ENCODE measurements at places on chromosomes 5 and 9.
A peak's percentile ranks its signal among the peaks of the same experiment; 100 is the strongest.

DNA sequence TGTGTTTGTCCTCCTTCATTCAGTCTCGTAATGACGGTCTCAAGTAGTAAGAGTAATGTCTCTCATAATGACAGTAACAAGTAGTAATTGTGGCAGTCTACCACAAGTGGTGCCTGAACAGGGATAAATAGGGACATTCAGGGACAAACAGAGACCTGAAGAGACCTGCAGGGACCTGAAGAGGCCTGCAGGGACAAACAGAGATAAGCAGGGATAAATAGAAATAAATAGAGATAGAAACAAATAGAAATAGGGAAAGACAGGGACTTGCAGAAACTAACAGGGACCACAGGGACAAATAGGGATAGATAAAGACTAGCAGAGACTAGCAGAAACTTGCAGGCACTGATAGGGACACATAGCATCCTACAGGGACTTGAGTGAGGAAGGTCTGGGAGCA lies 7.9 kb downstream of the UGT3A2 start:
- no peak for DNase-seq

- DNase-seq, result no peak
Measured at GRCh38 chr9:8627976-8628679, 828.5 kb upstream of the DMAC1 start.

- no peak for DNase-seq
Measured at GRCh38 chr5:95252801-95253200, 32.1 kb downstream of the MCTP1 start.

DNA sequence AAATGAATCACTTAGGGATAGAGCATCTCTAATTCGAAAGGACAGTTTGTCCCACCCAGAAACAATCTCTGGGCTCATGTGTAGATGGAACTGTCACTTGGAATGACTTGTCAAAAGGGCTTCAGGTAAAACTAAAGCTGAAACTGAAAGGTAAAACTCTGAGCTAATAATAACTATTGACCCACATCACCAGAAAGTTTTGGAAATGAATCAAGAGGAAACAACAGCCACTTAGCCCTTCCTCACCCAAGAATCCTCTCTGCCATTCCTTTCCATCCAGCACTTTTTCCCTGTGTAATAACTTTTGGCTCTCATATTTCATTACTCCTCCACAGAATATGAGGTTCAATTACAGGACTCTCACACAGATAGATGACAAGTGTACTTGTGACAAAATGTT lies 14.0 kb upstream of the GLRX start:
- no peak for DNase-seq

GRCh38 chr5:170442921-170443320 lies 53.8 kb upstream of the KCNMB1 start:
- no peak for DNase-seq

GRCh38 chr5:77427998-77428397 lies 64.1 kb downstream of the WDR41 start:
- DNase-seq, result no peak

DNA sequence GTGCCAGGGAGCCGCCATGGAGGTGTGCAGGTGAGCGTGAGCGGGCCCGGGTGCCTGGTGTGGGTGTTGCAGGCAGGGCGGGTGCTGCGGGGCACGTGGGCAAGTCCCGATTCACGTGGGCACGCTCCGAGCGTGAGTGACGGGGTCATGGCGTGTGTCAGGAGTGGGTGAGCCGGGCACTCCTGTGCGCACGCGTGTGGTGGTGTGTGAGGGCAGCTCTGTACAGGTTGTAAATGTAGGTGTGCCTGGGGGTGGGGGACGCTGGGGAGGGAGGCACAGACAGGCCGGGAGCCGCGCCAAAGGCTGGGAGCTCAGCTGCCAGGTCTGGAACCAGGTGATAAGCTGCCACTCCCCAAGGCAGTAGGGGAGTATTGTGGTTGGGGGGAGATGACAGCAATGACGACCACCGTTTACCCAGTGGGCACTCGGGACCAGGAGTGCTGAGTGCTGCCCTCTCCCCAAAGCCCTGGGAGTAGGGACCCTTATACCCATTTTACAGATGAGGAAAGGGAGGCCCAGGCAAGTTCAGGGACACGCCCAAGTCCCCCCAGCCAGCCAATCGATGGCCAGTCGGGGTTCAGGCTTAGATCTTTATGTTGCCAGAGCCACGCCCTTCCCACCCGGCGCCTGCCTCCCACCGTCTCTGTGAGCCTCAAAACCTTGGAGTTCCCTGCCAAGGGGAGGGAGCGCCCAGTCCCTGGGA lies 9.6 kb downstream of the NCS1 start:
- no peak for DNase-seq

DNA sequence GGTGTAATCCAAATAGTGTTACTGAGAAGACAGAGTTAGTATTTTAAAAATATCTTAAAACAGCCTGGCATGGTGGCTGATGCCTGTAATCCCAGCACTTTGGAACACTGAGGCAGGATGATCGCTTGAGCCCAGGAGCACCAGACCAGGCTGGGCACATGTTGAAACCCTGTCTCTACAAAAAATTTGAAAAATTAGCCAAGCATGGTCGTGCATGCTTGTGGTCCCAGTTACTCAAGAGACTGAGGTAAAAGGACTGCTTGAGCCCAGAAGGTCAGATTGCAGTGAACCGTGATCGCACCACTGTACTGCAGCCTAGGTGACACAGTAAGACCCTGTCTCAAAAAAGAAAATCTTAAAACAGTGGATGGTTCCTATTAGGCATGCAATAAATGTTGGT lies 12.4 kb downstream of the IFNA1 start:
- no peak for DNase-seq

GRCh38 chr5:67090040-67090439 lies 106.6 kb downstream of the CD180 start:
- no peak for DNase-seq

DNA sequence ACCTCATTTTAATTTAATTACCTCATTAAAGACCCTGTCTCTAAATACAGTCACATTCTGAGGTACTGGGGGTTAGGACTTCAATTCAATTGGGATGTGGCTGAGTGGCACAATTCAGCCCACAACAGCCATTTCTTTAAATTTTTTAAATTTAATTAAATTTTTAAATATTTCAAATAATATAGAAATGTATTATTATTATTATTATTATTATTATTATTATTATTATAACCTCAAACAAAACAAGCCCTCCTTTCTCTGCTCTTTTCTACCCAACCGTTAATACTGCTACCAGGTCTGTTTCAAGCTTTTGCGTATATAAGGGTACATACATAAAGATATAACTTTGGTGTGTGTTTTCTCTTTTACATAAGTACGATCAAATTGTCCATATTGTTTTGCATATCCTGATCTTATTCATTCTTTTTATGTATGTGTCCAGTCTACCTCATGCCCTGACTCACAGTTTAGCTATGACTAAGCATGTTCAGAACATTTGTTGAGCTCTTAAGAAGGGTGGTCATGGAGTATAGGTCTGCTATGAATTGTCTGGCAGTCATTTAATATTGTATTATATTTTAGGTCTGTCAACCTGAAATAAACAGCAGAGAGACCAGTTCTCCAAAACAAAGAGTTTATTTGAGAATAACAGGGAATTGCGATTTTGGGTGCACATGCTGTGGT lies 16.1 kb upstream of the RAB14 start:
- DNase-seq, result no peak

- DNase-seq, result no peak
Measured at GRCh38 chr5:151005950-151006576, 14.3 kb upstream of the GPX3 start.

- DNase-seq, result peak; percentile 50
Measured at GRCh38 chr9:88076286-88077070, 61.8 kb downstream of the SPATA31C2 start.

- no peak for DNase-seq
Measured at GRCh38 chr5:108735790-108736189, 11.9 kb upstream of the FER start.

DNA sequence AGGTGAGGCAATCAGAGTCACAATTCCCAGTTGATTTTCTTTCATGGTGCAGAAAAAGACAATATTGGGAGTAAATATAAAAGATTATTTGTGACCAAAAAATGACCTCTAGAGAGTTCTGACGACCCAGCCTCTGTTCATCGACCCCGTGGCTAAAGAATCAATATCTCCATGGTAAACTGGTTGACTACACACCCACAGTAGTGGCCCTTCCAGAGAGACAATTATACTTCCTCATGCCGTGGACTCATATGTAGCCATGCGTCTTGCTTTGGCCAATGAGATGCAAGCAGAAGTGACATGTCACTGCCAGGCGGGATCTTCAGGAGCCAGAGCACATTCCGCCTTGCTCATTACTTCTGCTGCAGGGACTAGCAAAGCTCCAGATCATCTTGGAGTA lies 163.3 kb upstream of the RAD23B start:
- DNase-seq, result no peak

GRCh38 chr5:116507941-116508655 lies 66.5 kb downstream of the SEMA6A start:
- DNase-seq, result no peak

- no peak for DNase-seq
Measured at GRCh38 chr9:93620041-93620506, 43.7 kb downstream of the PHF2 start.

DNA sequence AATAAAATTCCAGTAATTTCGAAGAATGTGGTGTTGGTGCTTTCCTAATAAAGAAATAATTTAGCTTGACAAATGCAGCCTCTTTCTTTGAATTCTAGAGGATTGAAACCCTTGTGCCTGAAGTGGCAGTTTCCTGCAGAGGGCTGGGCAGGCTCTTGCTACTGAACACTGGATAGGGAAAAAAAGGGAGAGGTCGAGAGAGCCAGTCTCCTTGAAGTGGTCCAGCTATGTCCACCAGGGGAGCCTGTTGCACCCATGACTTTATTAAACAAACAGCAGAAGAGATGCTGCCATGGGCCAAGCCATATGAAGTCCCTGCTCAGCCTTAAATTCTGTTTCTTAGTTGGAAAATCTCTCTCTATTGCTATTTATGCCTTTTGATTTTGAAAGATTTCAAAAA lies 178.4 kb downstream of the SMARCA2 start:
- DNase-seq, result no peak

- DNase-seq, result no peak
Measured at GRCh38 chr5:127326976-127327755, 36.6 kb downstream of the MEGF10 start.

DNA sequence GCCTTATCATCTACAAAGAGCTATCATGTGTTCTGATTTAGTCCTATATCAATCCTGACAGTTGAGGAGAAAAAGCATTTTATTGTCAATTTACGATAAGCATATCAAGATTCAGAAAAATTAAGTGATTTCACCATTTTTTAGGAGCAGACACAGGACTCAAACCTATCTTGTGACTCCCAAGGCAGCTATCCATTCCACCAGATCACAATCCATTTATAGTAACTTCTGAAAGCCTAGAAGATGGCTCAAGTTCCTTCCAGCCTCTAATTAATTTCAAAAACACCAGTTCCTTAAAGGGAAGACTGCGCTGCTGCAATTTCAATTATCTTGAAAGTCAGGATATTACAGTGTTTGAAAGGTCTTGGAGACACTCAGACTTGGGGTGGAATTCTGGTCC lies 114.3 kb downstream of the EPB41L4A start:
- no peak for DNase-seq

DNA sequence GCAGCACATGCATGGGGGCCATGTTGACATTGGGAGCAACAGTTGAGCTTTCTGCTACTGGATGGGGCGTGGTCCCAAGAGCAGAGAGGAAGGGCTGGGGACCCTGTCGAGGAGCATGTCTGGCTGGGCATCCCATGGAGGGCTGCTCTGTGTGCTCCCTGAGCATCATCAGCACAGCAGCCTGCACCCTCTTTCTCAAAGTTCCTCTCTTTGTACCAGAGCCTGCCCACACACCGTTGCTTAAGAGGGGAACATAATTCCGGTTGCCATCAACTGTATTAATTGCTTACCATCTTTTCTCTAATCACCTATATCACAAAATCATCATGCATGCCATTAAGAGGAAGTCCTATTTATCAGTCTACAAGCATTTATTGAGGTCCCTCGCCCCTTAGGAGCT lies 55.2 kb upstream of the DIRAS2 start:
- no peak for DNase-seq

DNA sequence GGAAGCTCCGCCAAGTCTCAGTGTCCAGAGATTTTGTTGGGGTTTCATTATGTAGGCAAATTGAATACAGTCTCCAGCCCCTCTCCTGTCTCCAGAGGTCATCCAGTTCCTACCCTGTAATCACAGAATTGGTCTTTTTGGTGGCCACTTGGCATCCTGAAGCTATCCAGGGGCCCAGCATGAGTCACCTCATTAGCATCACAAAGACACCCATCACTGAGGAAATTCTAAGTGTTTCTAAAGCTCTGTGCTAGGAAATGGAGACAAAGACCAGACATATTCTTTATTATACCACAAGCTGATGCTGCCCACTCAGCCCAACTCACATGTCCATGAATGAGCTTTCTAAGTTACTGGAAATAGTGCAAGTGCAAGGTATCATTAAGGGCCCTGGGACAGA lies 229.9 kb downstream of the DOCK8 start:
- no peak for DNase-seq

GRCh38 chr5:142886956-142887355 lies 116.8 kb downstream of the ARHGAP26 start:
- no peak for DNase-seq

DNA sequence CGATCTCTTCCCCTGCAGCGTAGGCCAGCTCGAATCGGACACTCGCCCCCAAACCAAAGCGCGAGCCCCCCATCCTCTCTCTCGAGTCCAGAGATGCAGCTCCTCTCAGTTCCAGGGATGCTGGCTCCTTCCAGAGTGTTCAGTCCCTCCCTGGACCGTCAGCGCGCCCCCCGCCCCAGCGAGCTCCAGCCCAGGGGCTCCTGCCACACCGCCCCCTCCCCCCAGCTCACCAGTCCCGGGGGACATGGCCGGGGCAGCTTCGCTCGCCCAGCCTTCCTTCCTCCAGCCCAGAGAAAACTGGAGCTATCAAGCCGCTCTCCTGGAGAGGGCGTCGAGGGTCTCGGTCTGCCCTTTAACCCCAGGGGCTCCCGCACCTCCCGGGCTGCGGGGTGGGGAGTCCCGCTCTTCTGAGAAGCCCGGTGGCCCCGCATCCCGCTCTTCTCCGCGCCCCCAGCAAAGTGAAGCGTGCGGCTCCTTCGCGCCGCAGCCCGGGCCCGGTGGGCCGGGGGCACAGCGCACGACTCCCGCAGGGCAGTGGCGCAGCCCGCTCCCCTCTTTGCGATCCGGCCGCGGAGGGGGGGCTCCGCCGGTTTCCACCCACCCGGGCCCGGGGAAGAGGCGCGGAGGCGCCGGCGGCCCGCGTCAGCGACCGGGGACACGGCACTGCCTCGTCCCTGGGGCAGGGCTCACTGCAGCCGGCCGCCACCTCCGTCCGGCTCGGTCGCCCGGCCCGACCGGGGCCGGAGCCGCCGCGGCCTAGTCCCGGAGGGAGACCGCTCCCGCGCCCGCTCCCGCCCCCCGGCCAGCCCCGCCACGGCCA lies 587 bp downstream of the MIER3 start:
- no peak for DNase-seq

All from left renal cortex interstitium (tissue), 4 donors.